Activated CD4-positive, alpha-beta T cell treated with anti-CD3 and anti-CD28 coated beads, Interleukin-2, amount 10 ng/mL, durations not matched to agents 24 days and 14 days (primary cell): ENCODE measurements at places on chromosomes 4 and X. TPM values are rescaled to one million over a fixed set of nuclear protein-coding genes. Genes with fewer than 3 reads are reported as not detected.

DNA sequence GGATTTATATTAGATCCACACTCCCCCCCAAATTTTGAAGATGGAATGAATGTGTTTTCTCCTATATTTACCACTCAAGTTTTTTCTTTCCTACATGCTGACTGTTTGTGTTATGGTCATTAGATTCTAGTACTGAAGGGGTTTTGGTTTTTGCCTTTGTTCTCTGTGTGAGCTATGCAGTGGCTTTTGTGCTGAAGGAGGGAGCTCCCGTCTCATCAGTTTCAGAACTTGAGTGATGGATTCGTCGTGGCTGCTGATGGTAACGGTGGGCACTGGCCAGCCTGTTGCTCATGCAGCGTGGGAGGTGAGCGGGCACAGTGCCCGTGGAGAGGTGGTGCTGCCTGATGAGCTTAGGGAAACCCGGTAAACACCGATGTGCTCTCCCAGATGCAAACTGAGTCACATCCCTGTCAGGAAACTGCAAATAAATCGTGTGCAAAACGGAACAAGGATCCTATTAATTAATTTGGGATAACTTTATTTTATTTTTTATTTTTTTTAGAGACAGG is 101.5 kb downstream of the SORBS2 start:
- no peak for DNase-seq
- no peaks in the 10 kb centered on the region for H3K27me3 ChIP-seq
- H3K4me3 ChIP-seq, result no peak overlapping the region
- H3K27ac ChIP-seq, result no peak overlapping the region
- no peaks in the 10 kb centered on the region for H3K4me1 ChIP-seq

DNA sequence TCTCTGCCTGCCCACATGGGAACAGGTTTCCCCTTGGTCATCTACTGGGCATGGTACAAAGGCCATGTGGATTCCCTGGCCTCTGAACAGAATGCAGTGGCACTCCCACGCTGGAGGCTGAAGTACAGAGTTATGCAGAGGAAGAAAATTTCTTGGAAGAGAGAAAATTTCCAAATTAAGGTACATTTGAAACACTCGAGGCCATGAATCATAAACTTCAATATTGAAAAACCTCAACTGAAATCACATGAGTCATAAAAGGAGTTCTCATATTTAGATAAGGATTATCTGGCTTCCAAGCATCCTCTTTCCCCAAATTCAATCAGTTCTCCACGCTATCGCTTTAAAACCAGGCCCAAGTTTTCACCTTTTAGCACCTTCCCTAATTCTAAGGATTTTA is 28.1 kb upstream of the TXK start:
- H3K4me1 ChIP-seq, result peaks cover 11% of the 10 kb centered on the region
- H3K27me3 ChIP-seq, result no peaks in the 10 kb centered on the region
- no peak overlapping the region for H3K4me3 ChIP-seq
- DNase-seq, result no peak
- H3K36me3 ChIP-seq, result peaks cover 10% of the 10 kb centered on the region

GRCh38 chr4:8575457-8575856 is 4.7 kb upstream of the GPR78 start:
- no peak overlapping the region for H3K27ac ChIP-seq
- DNase-seq, result no peak
- H3K4me1 ChIP-seq, result no peaks in the 10 kb centered on the region
- no peak overlapping the region for H3K4me3 ChIP-seq
- H3K27me3 ChIP-seq, result no peaks in the 10 kb centered on the region

- H3K36me3 ChIP-seq, result no peaks in the 10 kb centered on the region
- H3K4me3 ChIP-seq, result no peak overlapping the region
- no peak for DNase-seq
Observed at GRCh38 chr4:124854968-124855367, 142.4 kb upstream of the ANKRD50 start.

DNA sequence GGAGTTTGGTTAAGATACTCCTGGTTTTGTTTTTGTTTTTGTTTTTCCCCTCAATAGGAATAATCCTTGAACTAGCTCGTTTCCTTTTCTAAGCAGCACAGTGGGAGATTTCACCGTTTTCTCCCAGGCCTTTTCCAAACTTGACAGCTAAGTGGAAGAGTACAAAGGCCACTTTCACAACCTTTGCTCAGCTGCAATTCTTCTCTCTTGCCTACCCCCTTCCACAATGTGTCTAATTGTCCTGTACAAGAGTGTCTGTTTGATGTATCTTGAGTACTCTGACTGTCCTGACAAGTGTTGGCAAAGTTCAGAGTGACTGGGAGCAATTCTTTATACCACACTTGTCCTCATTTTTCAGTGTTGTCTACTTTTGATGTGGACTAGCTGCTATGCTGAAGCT is 674.3 kb upstream of the AMOT start:
- no peaks in the 10 kb centered on the region for H3K36me3 ChIP-seq
- H3K4me1 ChIP-seq, result no peaks in the 10 kb centered on the region
- H3K27me3 ChIP-seq, result no peaks in the 10 kb centered on the region
- no peak for DNase-seq
- H3K27ac ChIP-seq, result no peak overlapping the region
- no peak overlapping the region for H3K4me3 ChIP-seq

- no peaks in the 10 kb centered on the region for H3K4me1 ChIP-seq
- no peak overlapping the region for H3K4me3 ChIP-seq
- H3K36me3 ChIP-seq, result no peaks in the 10 kb centered on the region
- H3K27ac ChIP-seq, result no peak overlapping the region
- DNase-seq, result no peak
- no peaks in the 10 kb centered on the region for H3K27me3 ChIP-seq
Observed at GRCh38 chr4:186829740-186830449, 106.2 kb upstream of the FAT1 start.

Gene S100G
- not detected in 2 replicates for total RNA-seq

GRCh38 chr4:122968227-122968812 is 45.9 kb upstream of the NUDT6 start:
- H3K36me3 ChIP-seq, result peaks cover 10% of the 10 kb centered on the region
- H3K27ac ChIP-seq, result no peak overlapping the region
- no peak for DNase-seq
- H3K4me1 ChIP-seq, result peaks cover 3% of the 10 kb centered on the region

Gene CLDN2
- total RNA-seq, result not detected in 2 replicates

Gene AMTN
- total RNA-seq, result not detected in 2 replicates

GRCh38 chrX:39755143-39756032 is 342.4 kb downstream of the BCOR start:
- no peaks in the 10 kb centered on the region for H3K27me3 ChIP-seq
- no peak overlapping the region for H3K4me3 ChIP-seq
- no peak for DNase-seq
- no peak overlapping the region for H3K27ac ChIP-seq
- H3K4me1 ChIP-seq, result peaks cover 10% of the 10 kb centered on the region

Gene RBMXL3
- not detected in 2 replicates for total RNA-seq

DNA sequence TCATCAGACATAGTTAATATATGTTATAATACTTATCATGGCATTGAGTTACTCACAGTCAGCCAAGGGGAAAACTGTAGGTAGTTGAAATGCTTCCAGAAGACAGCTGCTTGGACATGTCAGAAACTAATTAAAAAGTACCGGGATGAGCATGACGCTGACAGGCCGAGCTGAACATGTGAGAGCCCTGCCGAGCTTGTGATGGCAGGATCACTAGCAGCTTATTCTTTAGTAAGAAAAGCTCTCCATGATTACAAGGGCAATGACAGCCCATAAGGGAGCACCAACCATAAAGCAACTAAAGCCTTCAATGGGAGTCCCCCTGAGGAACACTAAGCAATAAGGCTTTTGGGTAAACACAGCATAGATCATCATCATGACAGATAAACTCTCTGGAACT is 435.6 kb downstream of the TLL1 start:
- no peaks in the 10 kb centered on the region for H3K4me1 ChIP-seq
- H3K27me3 ChIP-seq, result no peaks in the 10 kb centered on the region
- H3K36me3 ChIP-seq, result no peaks in the 10 kb centered on the region
- H3K4me3 ChIP-seq, result no peak overlapping the region
- no peak for DNase-seq

Gene PRDM5
- not detected in 2 replicates for total RNA-seq

Gene CENPVL1
- not detected in 2 replicates for total RNA-seq

- H3K4me1 ChIP-seq, result no peaks in the 10 kb centered on the region
- no peak overlapping the region for H3K27ac ChIP-seq
- DNase-seq, result no peak
- H3K4me3 ChIP-seq, result no peak overlapping the region
- no peaks in the 10 kb centered on the region for H3K27me3 ChIP-seq
- no peaks in the 10 kb centered on the region for H3K36me3 ChIP-seq
Observed at GRCh38 chr4:5399790-5400421, 308.5 kb downstream of the EVC2 start.
